ENCODE measurements at places on chromosomes 2 and 18. TPM values are rescaled to one million over a fixed set of nuclear protein-coding genes. Genes with fewer than 3 reads are reported as not detected.

Gene TBR1
- not detected for total RNA-seq

Gene LDLRAD4
- 15.9 TPM for total RNA-seq

Gene TEX44
- not detected for total RNA-seq

Gene RMDN2
- total RNA-seq = 3.1 TPM

Gene UCN
- 0.37 TPM for total RNA-seq

Gene KCNE4
- total RNA-seq = 1.2 TPM

Gene FEZ2
- 103 TPM for total RNA-seq

Gene MSH6
- 53.0 TPM for total RNA-seq

Gene CASP10
- 68.7 TPM for total RNA-seq

Gene SPAG16
- 9.5 TPM for total RNA-seq

- DNase-seq = no peak
Measured at GRCh38 chr18:67692811-67693210, 176.3 kb upstream of the DSEL start.

DNA sequence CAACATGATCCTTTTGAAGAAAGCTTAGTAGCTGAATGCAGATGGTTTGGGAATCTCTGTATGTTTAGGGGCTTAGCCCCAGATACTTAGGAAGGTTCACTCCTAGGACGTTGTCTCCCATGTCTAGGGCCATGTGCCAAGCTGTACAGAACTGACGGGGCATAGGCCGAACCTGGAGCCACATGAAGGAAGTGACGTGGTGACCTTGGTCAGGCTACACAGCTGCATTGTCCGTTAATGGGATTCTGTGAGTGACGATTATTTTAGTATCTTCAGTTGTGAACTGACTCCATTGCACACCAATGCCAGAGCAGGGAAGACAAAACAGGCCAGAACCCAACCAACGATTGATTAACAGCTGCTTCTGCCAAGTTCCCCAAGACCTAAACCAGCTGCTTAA is 139.3 kb downstream of the TPO start:
- DNase-seq = no peak

- DNase-seq = no peak
Measured at GRCh38 chr2:126803434-126803775, 95.3 kb upstream of the TEX51 start.

GRCh38 chr2:75002007-75002406 is 43.6 kb downstream of the POLE4 start:
- DNase-seq = no peak

DNA sequence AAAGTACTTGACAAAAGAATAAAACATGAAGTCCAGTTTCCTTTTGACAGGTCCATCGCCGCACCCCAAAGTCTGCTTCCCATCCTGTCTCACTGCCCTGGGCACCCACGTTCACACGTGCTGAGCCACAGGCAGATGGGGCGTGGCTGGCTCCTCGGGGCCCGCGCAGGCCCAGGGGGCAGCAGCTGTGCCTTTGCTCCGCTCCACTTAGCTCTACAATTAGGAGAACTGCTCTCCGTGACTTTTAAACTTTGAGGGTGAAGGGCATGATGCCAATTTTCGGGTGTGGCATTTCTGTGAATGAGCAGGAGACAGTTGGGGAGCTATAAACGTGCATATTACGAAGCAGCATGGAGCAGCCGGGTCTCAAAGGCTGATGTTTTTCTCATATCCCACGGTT is 152.4 kb downstream of the TDRD15 start:
- DNase-seq = no peak

GRCh38 chr2:10904455-10904854 is 7.3 kb upstream of the KCNF1 start:
- no peak for DNase-seq

GRCh38 chr2:70855667-70856066 is 20.1 kb upstream of the CD207 start:
- DNase-seq = no peak

DNA sequence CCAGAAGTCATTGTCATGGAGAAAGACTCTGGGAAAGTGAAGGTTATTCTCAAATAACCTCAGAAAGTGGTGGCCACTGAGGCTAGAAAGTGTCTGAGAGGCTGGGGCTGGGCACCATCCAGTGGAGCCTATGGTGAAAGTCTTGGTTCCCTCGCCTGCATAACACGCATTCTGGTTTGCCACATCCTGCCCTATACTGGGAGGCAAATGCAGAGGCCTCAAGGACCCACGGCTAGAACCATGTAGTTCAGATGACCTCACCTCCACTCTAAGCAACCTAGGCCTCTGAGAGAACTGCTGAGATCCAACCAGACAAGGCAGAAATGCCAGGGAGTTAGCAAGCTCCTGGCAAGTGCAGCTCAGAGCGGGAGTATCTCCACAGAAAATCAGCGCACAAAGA is 5.1 kb downstream of the ITGB6 start:
- DNase-seq = no peak

GRCh38 chr2:64718250-64718885 is 64.7 kb upstream of the SERTAD2 start:
- no peak for DNase-seq

- no peak for DNase-seq
Measured at GRCh38 chr2:142867136-142867535, 10.3 kb upstream of the KYNU start.
